ENCODE measurements at places on chromosomes 5 and 9.

- DNase-seq: no peak
Measured at GRCh38 chr5:82105457-82105856, 133.6 kb downstream of the ATG10 start.

DNA sequence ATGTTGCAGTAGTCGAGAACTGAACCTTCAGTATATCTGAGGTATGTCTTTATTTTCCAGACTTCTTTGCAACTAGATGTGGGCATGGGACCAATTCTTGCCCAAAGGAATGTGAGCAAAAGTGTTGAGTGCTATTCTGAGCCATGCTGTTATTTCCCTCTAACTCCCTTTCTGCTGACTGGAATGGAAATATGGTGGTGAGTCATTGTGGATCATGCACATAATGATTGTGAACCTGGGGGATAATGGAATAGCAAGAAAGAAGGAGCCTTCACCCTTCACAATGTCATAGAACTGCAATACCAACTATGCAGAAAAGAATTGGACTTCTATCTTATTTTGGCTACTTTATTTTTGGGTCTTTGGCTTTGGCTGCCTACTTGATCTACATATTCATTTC is 10.3 kb upstream of the DOCK2 start:
- DNase-seq: no peak

- DNase-seq: no peak
Measured at GRCh38 chr5:50767588-50767987, 101.2 kb downstream of the PARP8 start.

DNA sequence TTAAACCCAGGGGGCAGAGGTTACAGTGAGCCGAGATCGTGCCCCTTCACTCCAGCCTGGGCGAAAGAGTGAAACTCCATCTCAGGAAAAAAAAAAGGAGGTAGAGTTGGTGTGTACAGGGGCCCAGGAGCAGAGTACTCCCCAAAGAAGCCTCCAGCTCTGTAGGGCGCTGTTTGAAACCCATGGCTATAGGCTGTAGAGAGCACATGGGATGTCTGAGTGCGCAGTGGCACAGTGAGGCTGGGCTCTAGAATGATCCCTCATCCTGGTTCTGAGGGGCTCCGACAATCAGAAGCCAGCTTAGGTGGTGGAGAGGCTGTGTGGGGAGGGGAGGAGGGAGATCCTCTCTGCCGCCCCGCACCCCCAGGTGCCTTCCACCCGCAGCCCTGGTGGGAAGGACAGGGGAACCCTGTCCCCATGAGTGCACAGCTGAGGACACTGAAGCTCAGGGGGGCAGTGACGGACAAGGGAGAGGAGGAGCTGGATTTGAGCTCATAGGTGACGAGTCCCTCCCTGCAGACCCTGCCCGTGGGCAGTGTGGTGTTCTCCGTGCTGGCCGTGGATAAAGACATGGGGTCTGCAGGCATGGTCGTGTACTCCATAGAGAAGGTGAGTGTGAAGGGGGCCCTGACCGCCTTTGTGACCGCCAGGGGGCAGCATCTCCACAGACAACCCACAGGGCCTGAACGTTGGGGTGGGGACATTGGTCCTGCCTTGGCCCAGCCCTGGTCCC is 24.6 kb downstream of the CDHR2 start:
- peak; percentile 46 for DNase-seq

- DNase-seq: no peak
Measured at GRCh38 chr5:143170104-143170503, 233.4 kb downstream of the NR3C1 start.

GRCh38 chr5:128318691-128319090 is 219.4 kb downstream of the FBN2 start:
- DNase-seq: no peak

DNA sequence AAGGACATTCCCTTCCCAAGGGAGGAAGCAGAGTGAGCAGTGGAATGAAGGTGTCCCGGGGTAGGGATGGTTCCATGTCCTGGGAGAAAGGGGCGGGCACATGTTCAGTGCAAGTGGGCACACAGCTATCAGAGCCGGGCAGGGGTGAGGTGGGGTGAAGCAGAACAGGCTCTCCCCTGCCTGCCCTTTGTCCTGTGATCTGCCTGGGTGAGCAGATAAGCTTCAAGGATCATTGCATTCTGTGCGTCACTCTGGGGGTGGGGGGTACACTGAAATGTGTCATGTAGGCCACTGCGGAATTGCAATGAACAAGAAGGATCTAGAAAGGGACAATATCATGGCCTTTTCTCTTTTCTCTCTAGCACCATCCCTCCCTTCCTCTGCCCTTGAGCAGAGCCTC is 61.7 kb upstream of the SHB start:
- DNase-seq: no peak
